ENCODE measurements at places on chromosomes 4 and X.

- no peak for DNase-seq
- H3K27me3 ChIP-seq, result peaks cover 18% of the 10 kb centered on the region
- H3K4me3 ChIP-seq, result no peak overlapping the region
Observed at GRCh38 chr4:104501290-104501689, 6.6 kb upstream of the CXXC4 start.

DNA sequence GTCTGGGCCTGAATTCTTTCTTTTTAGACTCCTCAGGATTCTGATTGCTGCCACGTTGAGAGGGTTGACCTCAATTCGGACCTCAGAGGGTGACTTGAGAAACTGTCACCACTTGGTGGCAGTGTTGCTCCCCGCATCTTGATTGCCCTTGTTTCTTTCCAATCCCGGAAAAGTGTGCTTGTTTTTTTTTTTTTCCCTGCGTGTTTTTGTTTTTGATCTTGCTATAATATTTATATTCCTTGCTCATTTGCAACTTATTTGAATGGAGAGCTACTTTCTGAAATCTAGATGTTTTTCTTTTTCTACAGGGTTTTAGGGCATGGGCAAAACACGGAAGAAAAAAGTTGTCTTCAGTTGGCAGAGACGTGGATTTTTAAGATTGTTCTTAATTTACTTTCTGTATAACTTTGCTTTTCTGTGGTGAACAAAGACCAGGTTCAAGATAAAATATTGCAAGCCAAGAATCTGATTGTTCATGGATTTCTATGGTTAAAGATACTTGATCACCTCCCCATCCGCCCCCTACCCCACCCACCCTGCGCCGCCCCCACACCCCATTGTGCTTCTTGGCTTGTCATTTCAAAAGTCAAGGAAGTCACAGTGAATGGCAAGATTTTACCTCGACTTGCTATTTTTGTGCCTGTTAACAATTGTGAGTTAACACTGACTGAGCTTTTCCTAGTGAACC, 102.0 kb downstream of the PTTG2 start:
- peaks cover 45% of the 10 kb centered on the region for H3K36me3 ChIP-seq
- H3K4me3 ChIP-seq, result peak overlapping the region; percentile 83
- peak overlapping the region; percentile 77 for H3K27ac ChIP-seq
- H3K4me1 ChIP-seq, result peaks cover 26% of the 10 kb centered on the region
- H3K27me3 ChIP-seq, result no peaks in the 10 kb centered on the region

GRCh38 chr4:78734441-78735162, 41.5 kb upstream of the BMP2K start:
- H3K4me1 ChIP-seq, result peaks cover 27% of the 10 kb centered on the region
- H3K27ac ChIP-seq, result peak overlapping the region; percentile 28
- no peak for DNase-seq
- no peaks in the 10 kb centered on the region for H3K36me3 ChIP-seq
- no peaks in the 10 kb centered on the region for H3K27me3 ChIP-seq
- no peak overlapping the region for H3K4me3 ChIP-seq

DNA sequence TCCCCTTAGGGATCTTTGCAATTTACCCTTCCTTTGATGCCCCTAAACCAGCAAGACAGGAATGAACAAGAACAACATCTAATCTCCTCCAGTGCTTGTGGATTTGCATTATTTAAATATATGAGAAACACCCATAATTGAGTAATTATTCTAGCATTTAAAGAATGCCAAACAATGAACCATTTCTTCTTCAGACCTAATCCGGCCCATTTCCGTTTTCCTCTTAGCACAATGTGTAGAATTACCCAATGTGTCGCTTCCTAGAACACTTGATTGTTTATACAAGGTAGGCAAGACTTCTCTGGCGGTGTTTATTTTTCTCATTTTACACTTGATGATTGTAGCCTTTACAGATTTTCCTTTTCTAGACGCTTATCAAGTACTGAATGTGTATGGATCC, 43.5 kb downstream of the CLDN34 start:
- H3K27me3 ChIP-seq, result no peaks in the 10 kb centered on the region
- H3K27ac ChIP-seq, result peak overlapping the region; percentile 16
- H3K4me3 ChIP-seq, result peak overlapping the region; percentile 23
- DNase-seq, result no peak

DNA sequence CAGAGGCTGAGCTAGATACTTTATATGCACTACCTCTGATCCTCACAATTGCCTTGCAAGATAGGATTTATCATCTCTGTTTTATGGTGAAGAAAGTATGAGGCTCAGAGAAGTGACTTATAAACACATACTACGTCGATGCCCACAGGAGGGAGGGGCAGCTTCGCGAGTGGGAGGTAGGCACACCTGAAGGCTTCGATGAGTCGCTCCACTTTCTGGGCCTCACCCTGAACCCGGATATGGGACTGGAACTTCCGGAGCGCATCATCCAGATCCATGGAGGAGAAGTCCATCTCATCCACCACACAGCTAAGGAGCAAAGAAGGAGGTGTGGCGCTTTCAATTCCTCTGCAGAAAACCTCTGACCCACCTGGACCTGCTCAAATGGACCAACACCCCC, 22.9 kb upstream of the KDM5C start:
- no peak overlapping the region for H3K27ac ChIP-seq
- no peak overlapping the region for H3K4me3 ChIP-seq
- no peaks in the 10 kb centered on the region for H3K36me3 ChIP-seq
- no peak for DNase-seq
- H3K27me3 ChIP-seq, result peaks cover 15% of the 10 kb centered on the region

DNA sequence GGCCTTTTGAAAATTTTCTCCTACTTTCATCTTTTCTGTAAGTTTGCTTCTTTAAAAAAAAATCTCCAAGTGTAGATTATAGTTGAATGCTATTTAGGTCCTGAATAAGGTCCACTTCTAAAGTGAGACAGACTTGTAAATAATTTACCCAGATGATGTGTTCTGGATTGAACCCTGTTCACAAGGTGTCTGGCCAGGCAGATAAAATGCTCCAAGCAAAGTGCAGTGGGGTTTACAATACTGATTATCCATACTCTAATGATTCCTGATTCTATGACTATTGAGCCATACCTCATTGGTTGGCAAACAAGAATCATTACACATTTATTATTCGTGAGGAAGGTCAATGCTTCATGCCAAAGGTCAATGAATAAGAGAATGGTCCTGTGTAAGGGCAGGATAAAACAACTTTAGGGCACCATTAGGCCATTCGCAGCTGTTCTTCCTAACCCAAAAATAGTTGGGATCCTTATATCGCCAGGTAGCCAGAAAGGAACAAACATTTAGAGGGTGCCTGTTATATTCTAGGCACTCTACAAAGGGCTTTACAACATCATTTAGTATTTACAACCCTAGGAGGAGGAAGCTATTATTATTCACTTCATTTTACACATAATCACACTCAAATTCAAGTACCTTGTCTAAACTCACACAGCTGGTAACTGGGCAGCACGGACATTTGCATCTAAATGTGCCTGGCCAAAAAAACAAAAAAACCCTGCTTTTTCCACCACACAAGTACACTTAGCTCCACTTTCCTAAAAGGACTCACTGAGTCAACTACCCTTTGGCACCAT, 18.6 kb upstream of the SAT1 start:
- no peaks in the 10 kb centered on the region for H3K4me1 ChIP-seq
- no peak for DNase-seq
- no peak overlapping the region for H3K4me3 ChIP-seq
- H3K36me3 ChIP-seq, result no peaks in the 10 kb centered on the region

DNA sequence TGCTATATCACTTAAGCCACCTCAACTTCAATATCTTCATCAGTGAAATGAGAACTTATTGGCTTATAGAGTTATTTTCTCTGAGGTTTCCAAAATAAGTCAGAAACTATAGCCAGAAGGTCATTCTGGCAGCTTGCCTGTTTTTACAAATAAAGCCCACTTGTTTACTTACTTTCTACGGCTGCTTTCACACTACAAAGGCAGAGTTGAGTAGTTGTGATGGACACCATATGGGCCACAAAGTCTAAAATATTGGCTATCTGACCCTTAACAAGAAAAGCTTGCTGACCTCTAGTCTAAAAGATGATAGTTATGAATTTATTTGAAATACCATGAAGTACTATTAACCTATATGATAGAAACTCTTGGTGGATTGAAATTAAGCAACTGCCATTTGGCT, 67.3 kb upstream of the ATOH1 start:
- H3K36me3 ChIP-seq, result no peaks in the 10 kb centered on the region
- peaks cover 5% of the 10 kb centered on the region for H3K27me3 ChIP-seq
- no peak overlapping the region for H3K4me3 ChIP-seq

- H3K36me3 ChIP-seq, result no peaks in the 10 kb centered on the region
- no peak overlapping the region for H3K4me3 ChIP-seq
- no peak for DNase-seq
- no peaks in the 10 kb centered on the region for H3K4me1 ChIP-seq
- no peaks in the 10 kb centered on the region for H3K27me3 ChIP-seq
Observed at GRCh38 chr4:160450876-160451275, 1348.0 kb downstream of the RAPGEF2 start.

GRCh38 chr4:75490155-75490554, 24.0 kb downstream of the RCHY1 start:
- H3K4me1 ChIP-seq, result peaks cover 2% of the 10 kb centered on the region
- no peak overlapping the region for H3K4me3 ChIP-seq
- peaks cover 4% of the 10 kb centered on the region for H3K36me3 ChIP-seq
- DNase-seq, result no peak
- H3K27me3 ChIP-seq, result no peaks in the 10 kb centered on the region

DNA sequence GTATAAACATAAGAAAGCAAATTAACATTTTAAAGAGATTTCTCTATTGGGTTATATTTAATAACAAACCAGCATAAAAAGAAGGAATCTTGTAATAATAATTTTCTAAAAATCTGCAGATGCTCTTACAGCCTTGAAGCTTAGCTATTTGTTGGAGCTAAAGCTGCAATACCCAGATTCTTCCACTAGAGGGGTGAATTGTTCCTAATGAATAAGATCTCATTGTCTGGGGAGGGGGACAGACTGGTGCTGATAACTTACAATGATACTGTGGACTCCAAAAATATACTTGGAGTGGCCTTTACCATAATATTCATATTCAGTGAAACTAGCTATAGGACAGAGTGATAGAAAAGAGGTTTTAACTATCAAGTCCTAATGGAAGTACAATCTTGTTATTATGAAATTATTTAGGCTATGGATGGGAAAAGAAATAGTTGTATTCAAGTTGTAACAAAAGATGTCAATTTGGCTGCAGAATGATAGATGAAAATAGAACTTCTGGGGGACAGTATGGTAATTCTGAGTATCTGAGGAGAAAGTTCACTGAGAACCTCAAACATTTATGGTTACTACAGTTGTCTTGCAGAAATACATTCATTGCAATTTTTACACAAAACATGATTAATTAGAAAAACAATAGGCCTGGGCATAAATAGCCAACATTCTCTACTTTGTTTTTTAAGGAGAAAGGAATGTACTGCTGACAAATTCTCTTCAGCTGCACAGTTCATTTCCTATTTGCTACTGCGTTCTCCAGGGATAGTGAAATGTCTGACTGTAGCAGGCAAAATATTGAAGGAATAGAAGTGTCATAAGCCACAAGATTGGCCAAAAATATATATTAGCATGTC, 443.3 kb downstream of the GBA3 start:
- DNase-seq, result no peak
- H3K4me1 ChIP-seq, result no peaks in the 10 kb centered on the region
- no peaks in the 10 kb centered on the region for H3K27me3 ChIP-seq
- no peak overlapping the region for H3K4me3 ChIP-seq
- no peaks in the 10 kb centered on the region for H3K36me3 ChIP-seq

DNA sequence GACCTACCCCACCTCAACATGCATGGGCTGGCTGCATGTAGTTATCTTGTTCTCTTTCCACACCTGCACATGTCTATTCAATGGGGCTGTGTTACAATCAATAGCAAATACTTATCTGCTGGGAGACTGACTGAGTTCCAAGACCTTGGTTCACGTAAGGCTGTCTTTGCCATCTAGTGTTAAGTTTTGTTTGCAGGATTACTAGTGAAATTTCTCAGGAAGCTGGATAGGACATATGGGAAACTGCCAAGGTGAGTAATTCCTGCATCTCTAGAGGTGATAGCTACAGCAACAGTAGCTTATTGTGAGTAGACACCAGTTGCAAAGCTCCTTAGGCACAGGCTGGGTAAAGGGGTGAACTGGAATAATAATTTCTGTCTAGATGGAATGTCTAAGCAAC, 177.5 kb downstream of the ENOX2 start:
- H3K36me3 ChIP-seq, result peaks cover 41% of the 10 kb centered on the region
- no peak overlapping the region for H3K27ac ChIP-seq
- H3K4me1 ChIP-seq, result no peaks in the 10 kb centered on the region
- no peaks in the 10 kb centered on the region for H3K27me3 ChIP-seq

- no peaks in the 10 kb centered on the region for H3K36me3 ChIP-seq
- no peak overlapping the region for H3K27ac ChIP-seq
- H3K4me3 ChIP-seq, result no peak overlapping the region
- no peaks in the 10 kb centered on the region for H3K4me1 ChIP-seq
- no peaks in the 10 kb centered on the region for H3K27me3 ChIP-seq
- no peak for DNase-seq
Observed at GRCh38 chrX:143669395-143669794, 33.5 kb upstream of the SLITRK4 start.

GRCh38 chr4:173014113-173014558, 154.5 kb upstream of the GALNT7 start:
- no peaks in the 10 kb centered on the region for H3K36me3 ChIP-seq
- H3K27me3 ChIP-seq, result no peaks in the 10 kb centered on the region
- H3K27ac ChIP-seq, result no peak overlapping the region
- H3K4me3 ChIP-seq, result no peak overlapping the region
- no peaks in the 10 kb centered on the region for H3K4me1 ChIP-seq
- no peak for DNase-seq

DNA sequence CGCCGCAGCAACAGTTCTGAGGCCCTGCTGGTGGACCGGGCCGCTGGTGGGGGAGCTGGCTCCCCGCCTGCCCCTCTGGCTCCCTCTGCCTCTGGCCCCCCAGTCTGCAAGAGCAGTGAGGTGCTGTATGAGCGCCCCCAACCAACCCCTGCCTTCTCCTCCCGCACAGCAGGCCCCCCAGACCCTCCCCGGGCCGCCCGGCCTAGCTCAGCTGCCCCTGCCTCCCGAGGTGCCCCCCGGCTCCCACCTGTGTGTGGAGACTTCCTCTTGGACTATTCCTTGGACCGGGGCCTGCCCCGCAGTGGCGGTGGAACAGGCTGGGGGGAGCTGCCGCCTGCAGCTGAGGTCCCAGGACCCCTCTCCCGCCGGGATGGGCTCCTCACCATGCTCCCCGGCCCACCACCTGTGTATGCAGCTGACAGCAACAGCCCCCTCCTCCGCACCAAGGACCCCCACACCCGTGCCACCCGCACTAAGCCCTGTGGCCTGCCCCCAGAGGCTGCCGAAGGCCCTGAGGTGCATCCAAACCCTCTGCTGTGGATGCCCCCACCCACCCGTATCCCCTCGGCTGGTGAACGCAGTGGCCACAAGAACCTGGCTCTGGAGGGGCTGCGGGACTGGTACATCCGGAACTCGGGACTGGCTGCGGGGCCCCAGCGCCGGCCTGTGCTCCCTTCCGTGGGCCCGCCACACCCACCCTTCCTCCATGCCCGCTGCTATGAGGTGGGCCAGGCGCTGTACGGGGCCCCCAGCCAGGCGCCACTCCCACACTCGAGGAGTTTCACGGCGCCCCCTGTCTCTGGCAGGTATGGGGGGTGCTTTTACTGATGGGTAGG, 6.3 kb downstream of the PRAF2 start:
- peaks cover 2% of the 10 kb centered on the region for H3K36me3 ChIP-seq
- no peaks in the 10 kb centered on the region for H3K27me3 ChIP-seq
- H3K4me1 ChIP-seq, result peaks cover 2% of the 10 kb centered on the region

GRCh38 chr4:168604496-168605373, 107.9 kb downstream of the PALLD start:
- peaks cover 9% of the 10 kb centered on the region for H3K27me3 ChIP-seq
- H3K36me3 ChIP-seq, result no peaks in the 10 kb centered on the region
- no peak overlapping the region for H3K27ac ChIP-seq

Measured in stimulated activated naive B cell treated with anti-CD40 and anti-IgM and Interleukin-4, amounts not matched to agents 10 μg/mL and 1 μg/mL and 100 μg/mL, for 72 hours (primary cell).